ENCODE measurements at places on chromosomes 4 and X. TPM values are rescaled to one million over a fixed set of nuclear protein-coding genes. Genes with fewer than 3 reads are reported as not detected.

The DMRTC1 gene
- total RNA-seq, result not detected

The FAM149A gene
- total RNA-seq, result 18.3 TPM

The PFKFB1 gene
- 0.55 TPM for total RNA-seq

The CFAP99 gene
- total RNA-seq, result not detected

The PWWP3B gene
- total RNA-seq, result 0.55 TPM

DNA sequence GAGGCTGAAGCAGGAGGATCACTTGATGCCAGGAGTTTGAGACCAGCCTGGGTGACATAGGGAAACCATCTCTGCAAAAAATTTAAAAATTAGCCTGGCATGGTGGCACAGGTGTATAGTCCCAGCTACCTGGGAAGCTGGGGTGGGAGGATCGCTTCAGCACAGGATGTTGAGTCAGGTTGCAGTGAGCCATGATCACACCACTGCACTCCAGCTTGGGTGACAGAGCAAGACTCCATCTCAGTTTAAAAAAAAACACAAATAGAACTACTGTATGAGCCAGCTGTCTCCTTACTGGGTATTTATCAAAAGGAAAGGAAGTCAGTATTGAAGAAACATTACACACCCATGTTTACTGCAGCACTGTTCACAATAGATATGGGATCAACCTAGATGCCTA, 138.7 kb downstream of the RAP1GDS1 start:
- H3K36me3 ChIP-seq, result no peaks in the 10 kb centered on the region
- DNase-seq, result no peak
- no peak overlapping the region for H3K4me3 ChIP-seq
